ENCODE measurements at places on chromosomes 3 and 15. TPM values are rescaled to one million over a fixed set of nuclear protein-coding genes. Genes with fewer than 3 reads are reported as not detected.

The VWA5B2 gene
- 5.7 TPM for total RNA-seq

The TM6SF1 gene
- total RNA-seq = not detected

The CKMT1B gene
- total RNA-seq = not detected

The PROS1 gene
- total RNA-seq = 2.7 TPM

The IL17RD gene
- 0.81 TPM for total RNA-seq

The AKAP13 gene
- 18.3 TPM for total RNA-seq

The GPR62 gene
- total RNA-seq = not detected

The PLXND1 gene
- 74.1 TPM for total RNA-seq

The PLCH1 gene
- total RNA-seq = 5.6 TPM

Data from Caki2 (cell line).